ENCODE measurements at places on chromosomes 1 and 21. TPM values are rescaled to one million over a fixed set of nuclear protein-coding genes. Genes with fewer than 3 reads are reported as not detected.

Gene PCSK9
- total RNA-seq, result 23.5 TPM

Gene PLA2G2D
- total RNA-seq, result not detected

Gene CYP4A22
- total RNA-seq, result 2.6 TPM

DNA sequence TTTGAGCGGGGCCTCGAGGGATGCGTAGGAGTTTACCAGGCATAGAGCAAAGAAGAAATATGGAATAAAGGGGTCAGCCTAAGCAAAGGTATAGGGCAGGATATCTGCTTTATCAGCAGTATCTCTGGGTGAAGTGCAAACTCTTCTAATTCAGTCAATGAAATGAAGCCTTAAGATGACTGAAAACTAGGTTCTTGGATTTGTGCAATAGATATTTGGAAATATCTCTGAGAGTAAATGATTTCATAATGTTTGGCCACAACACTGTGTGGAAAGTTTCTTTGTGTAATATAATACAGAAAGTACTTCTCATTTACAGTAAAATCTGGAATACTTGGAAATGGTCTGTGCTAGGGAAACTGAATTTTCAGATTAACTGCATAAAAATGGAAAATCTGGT lies 26.1 kb downstream of the KCNJ15 start:
- H3K27ac ChIP-seq, result no peak overlapping the region
- DNase-seq, result no peak
- H3K27me3 ChIP-seq, result no peaks in the 10 kb centered on the region
- no peaks in the 10 kb centered on the region for H3K4me1 ChIP-seq

- no peaks in the 10 kb centered on the region for H3K36me3 ChIP-seq
- no peak overlapping the region for H3K27ac ChIP-seq
- H3K27me3 ChIP-seq, result no peaks in the 10 kb centered on the region
- no peak for DNase-seq
- H3K4me1 ChIP-seq, result no peaks in the 10 kb centered on the region
Observed at GRCh38 chr21:35724156-35724555, 336.2 kb downstream of the SETD4 start.

Data from hepatocyte (in vitro differentiated cells).